NCI-H774 (cell line): ENCODE measurements at places on chromosomes 3 and 15.

DNA sequence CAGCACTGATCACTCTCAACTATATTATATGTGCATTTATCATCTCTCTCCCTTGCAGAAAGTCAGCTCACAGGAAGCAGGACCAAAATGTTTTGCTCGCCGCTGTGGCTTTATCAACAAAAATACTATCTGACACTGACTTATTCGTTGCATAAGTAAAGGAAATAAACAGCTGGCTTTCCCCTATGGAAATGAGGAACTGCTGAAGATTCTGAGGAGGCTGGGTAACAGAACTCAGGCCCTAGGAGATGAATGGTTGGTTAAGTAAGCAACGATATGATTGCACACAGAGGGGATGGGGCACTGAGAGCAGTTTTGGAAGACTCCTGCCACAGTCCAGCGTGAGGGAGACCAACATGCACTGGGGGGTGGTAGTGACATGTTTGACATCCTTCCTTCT is 181.1 kb downstream of the STT3B start:
- DNase-seq, result no peak

DNA sequence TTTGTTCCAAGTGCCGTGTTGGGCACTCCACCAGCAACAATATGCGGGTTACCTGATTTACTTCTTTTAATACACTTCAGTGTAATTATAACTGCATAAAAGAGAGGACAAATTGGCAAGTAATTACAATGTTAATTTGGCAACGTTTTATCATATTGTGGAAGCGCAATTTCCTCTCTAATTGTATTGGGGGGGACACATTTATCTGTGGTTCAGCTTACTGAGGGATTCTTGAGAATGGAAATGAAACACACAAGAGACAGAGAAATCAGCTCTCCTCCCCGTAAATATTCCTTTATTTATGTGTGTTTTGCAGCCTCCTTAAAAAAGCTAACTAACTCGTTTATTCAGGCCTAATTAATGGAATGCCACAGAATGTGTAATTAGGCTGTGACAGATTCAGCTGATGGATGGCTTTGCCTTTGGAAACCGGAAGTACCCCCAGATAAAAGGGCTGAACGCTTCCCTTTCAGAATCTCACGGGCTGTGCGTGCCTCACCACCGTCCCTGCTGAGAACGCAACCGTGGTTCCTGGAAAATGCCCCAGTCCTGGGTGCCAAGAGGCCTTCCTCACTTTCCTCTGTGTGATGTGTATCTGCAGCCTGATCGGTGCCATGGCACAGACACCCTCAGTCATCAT is 247.1 kb upstream of the ST8SIA2 start:
- DNase-seq, result peak; percentile 6

DNA sequence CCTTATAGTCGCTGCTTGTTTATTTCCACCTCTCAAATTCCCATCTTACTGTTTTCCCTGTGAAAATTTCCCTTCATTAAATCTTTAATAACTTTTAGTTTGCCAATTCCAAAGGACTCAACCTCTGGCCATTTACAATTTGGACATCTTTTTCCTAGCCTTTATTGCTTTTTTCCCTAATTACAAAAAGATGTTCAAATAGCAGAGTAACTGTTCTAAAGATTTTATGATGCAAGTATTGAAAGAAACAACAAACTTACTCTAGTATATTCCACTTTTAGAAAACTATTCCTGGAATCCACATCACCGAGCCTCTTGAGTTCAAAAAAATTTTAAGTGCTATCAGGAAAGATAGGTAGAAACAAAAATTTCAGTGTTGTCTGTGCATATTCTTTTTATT is 174.1 kb upstream of the UBE2E2 start:
- DNase-seq, result no peak

- DNase-seq, result no peak
Observed at GRCh38 chr3:63922491-63923199, 10.5 kb upstream of the SCAANT1 start.

DNA sequence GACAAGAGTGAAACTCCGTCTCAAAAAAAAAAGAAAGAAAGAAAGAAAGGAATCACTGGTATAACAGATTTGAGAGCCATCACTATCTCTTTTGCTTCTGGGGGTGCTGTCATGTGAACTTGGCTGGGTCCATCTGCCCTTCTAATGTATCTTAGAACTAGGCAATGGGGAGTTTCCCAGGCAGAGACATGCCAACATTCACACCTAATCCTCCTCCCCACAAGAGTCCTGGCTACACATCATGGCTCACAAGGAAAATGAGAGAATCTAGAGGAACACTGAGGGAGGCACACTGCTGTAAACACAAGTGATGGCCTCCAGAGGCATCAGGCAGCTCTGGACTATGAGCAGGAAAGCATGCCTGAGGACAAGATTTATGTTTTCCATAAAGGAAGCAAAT is 67.8 kb upstream of the PPP2R3A start:
- no peak for DNase-seq

GRCh38 chr15:74844319-74845207 is 1.6 kb upstream of the ULK3 start:
- no peak for DNase-seq

DNA sequence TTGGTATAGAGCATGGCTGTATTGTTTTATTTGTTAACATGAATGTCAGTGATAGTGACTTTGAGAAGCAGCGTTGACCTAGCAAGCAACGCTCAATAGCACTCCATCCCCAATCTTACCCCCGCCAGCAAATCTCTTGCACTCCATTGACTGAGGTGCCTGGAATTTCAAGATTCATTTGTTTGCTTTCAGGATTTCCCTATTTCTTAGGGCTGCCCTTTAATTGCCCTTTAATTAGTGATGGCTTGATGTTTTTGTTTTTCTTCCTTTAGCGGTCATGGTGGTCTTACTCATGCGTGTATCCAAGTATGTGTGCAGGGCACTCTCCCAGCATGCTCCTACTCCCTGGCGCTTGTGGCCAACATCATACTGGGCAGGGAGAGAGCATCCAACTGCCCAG is 216.8 kb upstream of the TBL1XR1 start:
- no peak for DNase-seq

DNA sequence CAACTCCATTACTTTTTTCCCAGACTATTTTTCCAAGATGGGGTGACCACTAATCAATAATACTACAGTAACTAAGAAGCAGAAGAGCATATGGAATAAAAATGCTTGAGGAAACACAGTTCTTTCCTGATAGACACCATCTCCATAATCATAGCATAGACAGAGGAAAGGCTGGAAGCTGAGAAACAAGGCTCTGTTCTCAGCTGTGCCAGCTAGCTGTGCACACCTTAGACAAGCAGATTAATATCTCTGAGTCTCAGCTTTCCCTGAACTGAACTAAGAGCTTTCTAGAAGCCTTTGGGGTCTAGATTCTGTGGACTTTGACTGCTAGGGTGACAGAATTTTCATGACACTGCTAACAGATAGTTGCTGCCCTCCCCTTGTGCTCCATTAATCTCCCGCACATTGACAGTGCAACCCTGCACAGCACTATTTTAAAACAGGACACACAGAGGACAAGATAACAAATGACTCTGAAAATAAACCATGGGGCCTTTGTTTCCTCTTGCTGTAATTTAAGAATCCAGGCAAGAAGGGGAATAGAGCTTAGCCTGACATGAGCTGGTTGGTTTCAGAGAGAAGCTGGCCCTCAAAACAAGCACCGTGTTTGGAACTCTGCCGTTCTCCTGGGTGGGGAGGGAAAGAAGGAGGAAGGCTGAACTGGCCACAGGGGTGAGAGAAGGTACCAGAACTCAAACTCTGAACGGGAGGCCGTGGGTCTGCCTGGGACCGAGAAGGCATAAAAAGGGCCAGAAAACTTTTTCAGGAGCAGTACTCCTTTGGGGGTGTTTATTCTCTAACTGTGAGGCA is 67.4 kb downstream of the ATP13A5 start:
- no peak for DNase-seq

GRCh38 chr3:188926111-188926510 is 245.7 kb upstream of the TPRG1 start:
- DNase-seq, result no peak

GRCh38 chr15:77629070-77630030 is 3.4 kb downstream of the LINGO1 start:
- DNase-seq, result no peak

DNA sequence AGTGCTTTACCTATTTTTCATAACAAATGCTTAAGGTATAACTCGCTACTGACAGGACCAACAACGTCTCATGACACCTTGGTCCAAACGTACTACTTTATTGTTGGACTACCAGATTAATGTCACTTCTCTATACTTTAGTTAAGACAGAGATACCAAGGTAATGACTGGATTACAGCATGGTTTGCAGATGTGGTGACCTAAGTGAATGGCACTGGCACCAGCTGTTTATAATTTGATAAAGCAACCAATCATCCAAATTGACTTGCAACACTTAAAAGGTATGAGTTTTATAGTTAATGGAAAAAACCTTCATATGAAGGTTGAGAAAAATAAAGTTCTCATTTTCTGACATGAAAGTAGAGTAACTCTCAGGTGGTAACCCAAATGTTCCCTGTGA is 209.0 kb downstream of the NEK10 start:
- DNase-seq, result no peak

DNA sequence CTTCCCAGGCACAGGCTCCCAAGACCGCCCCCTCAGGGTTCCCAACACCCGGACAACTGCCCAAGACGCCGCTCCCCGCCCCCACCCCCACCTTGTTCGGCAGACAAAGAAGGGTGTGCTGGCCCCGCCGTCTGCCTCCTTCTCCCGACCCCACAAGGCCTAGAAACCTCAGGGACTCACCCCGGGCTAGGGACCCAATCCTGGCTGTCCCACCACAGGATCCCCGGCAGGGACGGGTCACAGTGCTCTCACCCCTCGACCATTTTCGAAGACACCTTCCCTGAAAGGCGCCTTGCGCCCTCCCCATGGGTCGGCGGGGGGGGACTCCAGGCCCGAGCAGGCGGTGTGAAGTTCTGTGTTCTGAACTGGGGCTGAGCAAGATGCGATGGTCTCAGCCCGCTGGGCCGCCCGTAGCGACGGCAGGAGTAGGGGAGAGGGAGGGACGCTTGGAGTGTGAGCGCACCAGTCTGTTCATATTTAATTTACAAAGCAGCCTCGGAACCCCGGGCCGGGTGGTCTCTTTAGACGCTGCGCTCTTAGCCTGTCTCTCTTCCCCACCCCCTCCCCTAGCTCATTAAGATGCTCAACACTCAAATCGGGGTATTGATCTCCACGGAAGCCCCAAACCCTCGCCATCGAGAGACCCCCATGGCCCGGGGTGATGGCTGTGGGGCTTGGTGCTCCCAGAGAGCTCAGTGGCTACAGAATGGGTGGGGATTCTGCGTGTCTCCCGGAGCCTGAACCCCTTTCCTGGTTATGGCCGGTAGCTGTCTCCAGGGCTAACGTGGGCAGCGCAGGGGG is 1.4 kb upstream of the ISLR2 start:
- no peak for DNase-seq

- no peak for DNase-seq
Observed at GRCh38 chr3:9826815-9827573, 16.8 kb downstream of the RPUSD3 start.

- DNase-seq, result no peak
Observed at GRCh38 chr15:76987276-76987675, 7.7 kb upstream of the PSTPIP1 start.
